Inflammatory macrophage treated with lipopolysaccharide for 1 hour (primary cell): ENCODE measurements at places on chromosomes 13 and 19.

DNA sequence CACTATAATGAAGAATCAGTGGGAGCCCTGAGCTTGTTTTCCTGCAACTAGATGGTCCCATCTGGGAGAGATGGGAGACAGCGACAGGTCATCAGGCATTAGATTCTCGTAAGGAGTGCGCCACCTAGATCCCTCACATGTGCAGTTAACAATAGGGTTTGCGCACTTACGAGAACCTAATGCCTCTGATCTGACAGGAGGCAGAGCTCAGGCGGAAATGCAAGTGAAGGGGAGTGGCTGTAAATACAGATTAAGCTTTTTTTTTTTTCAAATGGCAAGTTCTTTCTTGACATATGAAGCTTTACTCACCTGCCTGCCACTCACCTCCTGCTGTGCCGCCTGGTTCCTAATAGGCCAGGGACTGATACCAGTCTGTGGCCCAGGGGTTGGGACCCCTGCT, 14.4 kb downstream of the CDC16 start:
- no peak for DNase-seq

GRCh38 chr19:10797078-10797477, 38.9 kb downstream of the TMED1 start:
- DNase-seq, result no peak

DNA sequence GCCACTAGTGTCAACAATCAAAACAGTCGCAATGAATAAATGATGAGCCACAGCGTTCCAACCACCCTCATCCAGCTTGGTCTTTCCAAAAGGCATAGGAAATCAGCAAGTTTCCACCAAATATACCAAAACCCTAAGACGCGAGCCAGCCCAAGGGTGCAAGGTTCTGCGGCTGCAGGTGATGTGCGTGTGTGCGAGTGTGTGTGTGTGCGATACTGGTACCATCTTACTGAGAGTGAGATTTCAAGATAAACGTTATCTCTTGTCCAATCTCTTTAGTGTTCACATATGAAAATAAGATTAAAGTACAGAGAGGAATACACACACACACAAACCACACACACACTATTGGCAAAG, 895 bp upstream of the TRPC4 start:
- DNase-seq, result no peak

DNA sequence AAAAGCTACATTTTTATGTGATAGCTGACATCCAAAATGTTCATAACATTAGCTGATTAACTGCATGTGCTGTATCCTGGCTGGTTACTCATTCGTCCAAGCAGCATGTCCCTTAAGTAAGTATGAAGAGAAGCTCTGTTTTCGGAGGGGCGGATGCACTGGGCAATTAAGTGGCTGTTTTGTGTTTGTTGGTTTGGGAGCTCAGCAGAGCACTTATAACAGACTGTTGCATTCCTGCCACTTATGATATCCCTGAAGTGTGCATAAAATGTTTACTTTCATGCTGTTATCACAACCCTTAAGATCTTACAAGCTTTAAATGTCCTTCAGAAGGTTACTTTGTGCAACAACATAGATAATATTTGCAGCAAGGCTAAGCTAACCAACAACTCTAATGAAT, 264.1 kb downstream of the NALCN start:
- no peak for DNase-seq

DNA sequence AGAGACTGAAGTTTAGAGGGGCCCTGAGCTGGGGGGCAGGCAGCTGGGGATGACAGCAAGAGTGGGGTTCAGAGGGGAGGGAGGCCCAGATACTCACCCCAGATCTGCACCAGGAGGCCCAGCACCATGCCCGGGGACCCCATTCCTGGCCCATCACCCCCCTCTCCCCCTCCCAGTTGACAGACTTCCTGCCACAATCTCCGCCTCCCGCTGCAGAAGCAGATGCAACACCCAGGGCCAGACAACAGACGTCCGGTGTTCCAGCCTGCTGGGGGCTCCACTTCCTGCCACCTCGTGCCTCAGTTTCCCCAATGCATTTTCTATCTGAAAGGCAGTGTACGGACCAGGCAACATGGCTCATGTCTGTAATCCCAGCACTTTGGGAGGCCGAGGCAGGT, at the start of gene TMIGD2:
Gene TMIGD2, minus strand, starts transcription at position 147 of the 398 bp plus-strand sequence. Its CDS starts 4 bp downstream, at position 143.
- no peak for DNase-seq

GRCh38 chr19:13537454-13537853, 31.2 kb upstream of the CACNA1A start:
- DNase-seq, result no peak

- no peak for DNase-seq
These were observed 407.2 kb downstream of the GPC5 start for GRCh38 chr13:91805605-91806004.

DNA sequence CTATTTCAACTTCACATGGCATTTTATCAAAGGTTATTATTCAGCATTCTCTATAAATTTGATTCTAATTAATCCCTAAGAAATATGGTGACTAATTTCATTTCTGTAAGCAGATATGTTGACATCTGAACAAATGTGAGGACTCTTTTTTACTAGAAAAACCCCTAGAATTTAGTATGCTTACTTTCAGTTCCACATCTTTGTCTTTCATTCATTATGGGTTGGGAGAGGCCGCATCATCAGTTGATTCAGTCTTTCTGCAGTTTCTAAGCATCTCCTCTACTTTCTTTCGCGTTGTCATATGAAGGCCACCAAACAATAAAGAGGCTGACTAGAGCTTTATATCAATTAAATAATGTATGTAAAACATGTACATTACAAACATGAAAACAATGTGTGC, 55.4 kb upstream of the MTIF3 start:
- no peak for DNase-seq

DNA sequence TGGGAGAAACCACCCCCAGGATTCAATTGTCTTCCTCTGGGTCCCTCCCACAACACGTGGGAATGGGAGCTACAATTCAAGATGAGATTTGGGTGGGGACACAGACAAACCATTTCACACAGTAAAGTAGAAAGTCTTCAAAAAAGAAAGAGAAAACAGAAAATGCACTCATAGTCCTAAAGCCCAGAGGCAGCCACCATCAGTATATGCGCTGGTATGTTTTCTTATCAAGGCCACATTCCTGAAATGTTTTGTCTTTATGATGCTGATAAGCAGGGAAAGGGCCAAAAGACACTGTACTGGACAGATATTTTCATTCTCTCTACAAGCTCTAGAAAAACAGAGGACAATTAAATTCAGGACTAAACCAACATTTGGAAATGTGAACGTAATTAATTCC, 375.8 kb upstream of the TSHZ3 start:
- DNase-seq, result no peak

DNA sequence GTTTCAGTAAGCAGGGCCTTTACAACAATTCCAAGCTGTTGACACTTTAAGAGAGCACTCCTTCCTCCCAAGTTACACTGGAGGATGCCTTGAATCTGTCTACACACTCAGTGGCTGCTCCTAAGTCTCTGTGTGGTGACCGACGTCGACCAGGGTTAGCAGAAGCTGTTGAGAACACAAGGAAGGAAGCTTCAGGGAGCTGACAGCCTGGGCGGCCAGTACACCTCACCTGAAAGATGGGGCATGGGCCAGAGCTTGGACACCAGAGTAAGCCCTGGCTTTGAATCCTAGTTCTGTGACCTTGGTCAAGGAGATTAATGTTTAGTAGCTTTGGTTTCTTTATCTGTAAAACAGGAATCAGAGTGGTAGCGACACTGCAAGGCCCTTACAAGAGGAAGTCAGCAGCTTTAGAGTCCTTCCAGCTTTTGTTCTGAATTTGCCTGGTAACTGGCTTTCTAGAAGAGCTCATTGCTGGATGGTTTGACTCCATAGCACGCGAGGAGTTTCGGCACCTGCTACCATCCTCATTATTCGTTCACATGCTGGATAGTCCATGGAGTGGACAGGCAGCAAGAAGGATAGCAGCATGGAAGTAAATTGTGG, 214.2 kb downstream of the FGF9 start:
- no peak for DNase-seq

- DNase-seq, result no peak
These were observed 21.3 kb downstream of the RNF6 start for GRCh38 chr13:26200811-26201210.

- no peak for DNase-seq
These were observed 78.6 kb downstream of the DCT start for GRCh38 chr13:94400874-94401273.

GRCh38 chr13:29791508-29791907, 58.9 kb downstream of the UBL3 start:
- DNase-seq, result no peak
